Foreskin keratinocyte (primary cell): ENCODE measurements at places on chromosomes 1 and 21. TPM values are rescaled to one million over a fixed set of nuclear protein-coding genes. Genes with fewer than 3 reads are reported as not detected.

GRCh38 chr1:52474807-52475206, 70.4 kb downstream of the PRPF38A start:
- no peak for DNase-seq

SLC6A9 gene
- 8.8 and 15.0 TPM in 2 replicates for total RNA-seq

- no peak for DNase-seq
Observed at GRCh38 chr1:70979881-70980280, 67.7 kb downstream of the PTGER3 start.

GRCh38 chr21:36909901-36910561, 56.4 kb downstream of the HLCS start:
- DNase-seq: peak; percentile 98

GRCh38 chr1:226786550-226786949, 47.5 kb upstream of the ITPKB start:
- DNase-seq: no peak

- DNase-seq: no peak
Observed at GRCh38 chr1:218200979-218201378, 84.1 kb upstream of the RRP15 start.

- no peak for DNase-seq
Observed at GRCh38 chr1:72322910-72323309, 40.6 kb upstream of the NEGR1 start.
